WERI-Rb-1 (cell line): ENCODE measurements at places on chromosomes 12 and 14.
A peak's percentile ranks its signal among the peaks of the same experiment; 100 is the strongest.

GRCh38 chr14:76589246-76589645, 172.0 kb upstream of the VASH1 start:
- no peak for DNase-seq

DNA sequence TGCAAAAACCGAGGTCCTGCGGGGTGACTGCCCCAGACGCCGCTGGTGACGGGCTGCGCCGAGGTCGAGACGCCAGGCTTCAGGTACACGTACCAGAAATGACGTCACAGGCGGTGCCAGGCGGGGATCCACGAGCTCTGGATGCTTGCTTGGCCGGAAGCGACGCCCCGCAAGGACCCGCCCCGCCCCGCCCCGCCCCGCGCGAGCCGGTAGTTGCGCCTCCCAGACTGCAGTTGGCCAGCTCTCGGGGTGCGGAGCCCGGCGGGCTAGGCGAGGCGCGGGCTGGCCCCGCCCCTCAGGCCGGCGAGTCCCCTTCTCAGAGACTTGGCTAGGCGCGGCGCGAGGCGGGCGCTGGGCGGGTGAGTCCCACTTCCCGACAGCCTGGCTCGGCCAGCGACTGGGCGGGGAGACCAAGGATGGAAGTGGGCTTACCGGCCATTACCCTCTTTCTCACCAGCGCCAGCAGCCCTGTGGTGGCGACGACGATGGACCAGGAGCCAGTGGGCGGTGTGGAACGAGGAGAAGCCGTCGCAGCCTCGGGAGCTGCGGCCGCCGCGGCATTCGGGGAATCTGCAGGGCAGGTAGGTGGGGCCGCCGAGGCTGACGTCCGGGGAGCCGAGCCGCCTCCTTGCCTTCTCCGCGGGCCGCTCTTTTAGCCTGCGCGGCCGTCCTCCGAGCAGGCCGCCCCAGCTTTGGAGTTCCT, at the start of gene FAM177A1:
FAM177A1 (plus strand) TSS at position 225 of the 703 bp plus-strand sequence; CDS start at position 417, 192 bp downstream.
- DNase-seq: peak; percentile 98

- DNase-seq: no peak
Measured at GRCh38 chr14:67387195-67387594, 24.8 kb downstream of the PLEK2 start.

- no peak for DNase-seq
Measured at GRCh38 chr12:61667676-61668075, 592.5 kb upstream of the USP15 start.

- peak; percentile 61 for DNase-seq
Measured at GRCh38 chr12:81597928-81598604, 161.1 kb downstream of the PPFIA2 start.
